ENCODE measurements at places on chromosomes 4 and X. TPM values are rescaled to one million over a fixed set of nuclear protein-coding genes. Genes with fewer than 3 reads are reported as not detected.

- no peak overlapping the region for H3K4me3 ChIP-seq
- no peaks in the 10 kb centered on the region for H3K36me3 ChIP-seq
- no peaks in the 10 kb centered on the region for H3K27me3 ChIP-seq
Measured at GRCh38 chr4:154984148-154984547, 203.1 kb downstream of the RBM46 start.

DNA sequence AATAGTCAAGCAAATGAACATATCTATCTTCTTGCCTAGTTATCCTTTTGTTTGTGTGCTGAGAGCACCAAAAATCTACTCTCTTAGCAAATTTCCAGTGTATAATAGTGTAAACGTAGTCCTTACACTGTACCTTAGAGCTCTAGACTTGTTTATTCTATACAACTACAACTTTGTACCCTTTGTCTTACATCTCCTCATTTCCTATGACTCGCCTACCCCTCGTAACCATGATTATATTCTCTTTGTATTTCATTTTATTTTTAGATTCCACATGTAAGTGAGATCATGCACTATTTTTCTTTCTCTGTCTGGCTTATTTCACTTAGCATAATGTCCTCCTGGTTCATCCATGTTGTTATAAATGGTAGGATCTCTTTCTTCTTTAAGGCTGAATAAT lies 37.6 kb downstream of the MAGEB5 start:
- peaks cover 18% of the 10 kb centered on the region for H3K4me1 ChIP-seq
- DNase-seq, result no peak
- no peak overlapping the region for H3K27ac ChIP-seq
- H3K4me3 ChIP-seq, result no peak overlapping the region
- peaks cover 5% of the 10 kb centered on the region for H3K36me3 ChIP-seq
- no peaks in the 10 kb centered on the region for H3K27me3 ChIP-seq

- peaks cover 69% of the 10 kb centered on the region for H3K27me3 ChIP-seq
- H3K4me3 ChIP-seq, result no peak overlapping the region
- no peaks in the 10 kb centered on the region for H3K4me1 ChIP-seq
Measured at GRCh38 chrX:40537310-40537709, 43.5 kb upstream of the ATP6AP2 start.

GRCh38 chr4:127888559-127888958 lies 7.9 kb downstream of the PLK4 start:
- no peak for DNase-seq
- H3K36me3 ChIP-seq, result peaks cover 12% of the 10 kb centered on the region
- H3K4me1 ChIP-seq, result no peaks in the 10 kb centered on the region
- H3K4me3 ChIP-seq, result no peak overlapping the region

DNA sequence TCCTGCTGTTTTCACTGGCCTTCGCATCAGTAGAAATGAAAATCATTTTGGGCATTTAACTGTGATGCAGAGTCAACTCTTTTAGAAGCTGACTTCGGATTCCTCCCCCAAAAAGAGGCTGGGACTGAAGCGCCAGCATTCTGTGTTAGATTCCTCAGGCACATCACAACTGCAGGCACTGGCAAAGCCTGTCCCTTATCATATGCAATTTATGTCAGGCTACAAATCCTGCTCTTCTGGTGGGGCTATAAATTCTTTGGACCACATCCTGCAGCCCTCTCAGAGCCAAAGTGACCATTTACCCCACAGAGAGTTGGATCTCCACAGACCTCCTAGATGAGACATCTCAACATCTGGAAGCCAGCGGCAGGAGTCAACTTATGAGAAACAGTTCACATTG lies 138.4 kb downstream of the CBR4 start:
- no peak overlapping the region for H3K27ac ChIP-seq
- no peak for DNase-seq
- H3K4me1 ChIP-seq, result no peaks in the 10 kb centered on the region

DNA sequence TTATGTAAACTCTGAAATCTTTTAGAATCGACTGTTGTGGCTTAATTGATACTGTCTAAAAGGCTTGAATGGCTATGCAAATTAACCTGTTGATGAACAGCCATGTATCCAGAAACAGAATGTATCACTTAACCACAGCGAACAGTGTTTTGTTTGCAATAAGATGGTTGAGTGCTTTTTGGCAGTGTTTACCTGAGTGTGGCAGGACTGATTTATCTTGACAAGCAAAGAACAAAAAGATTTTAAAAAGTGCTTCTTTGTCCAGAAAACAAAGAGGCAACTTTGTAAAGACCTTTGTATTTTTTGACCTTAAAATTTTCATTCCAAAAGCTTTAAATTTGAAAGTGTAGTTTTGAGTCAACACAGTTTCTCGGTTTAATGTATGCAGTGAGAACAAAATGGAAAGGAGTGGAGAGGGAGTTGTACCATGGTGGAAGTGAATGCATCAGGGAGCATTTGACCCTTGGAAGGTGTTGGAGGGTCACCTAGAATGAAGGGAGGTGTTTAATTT lies 18.0 kb downstream of the ARHGAP10 start:
- H3K4me1 ChIP-seq, result peaks cover 10% of the 10 kb centered on the region
- H3K4me3 ChIP-seq, result no peak overlapping the region
- H3K27me3 ChIP-seq, result no peaks in the 10 kb centered on the region
- DNase-seq, result no peak

DNA sequence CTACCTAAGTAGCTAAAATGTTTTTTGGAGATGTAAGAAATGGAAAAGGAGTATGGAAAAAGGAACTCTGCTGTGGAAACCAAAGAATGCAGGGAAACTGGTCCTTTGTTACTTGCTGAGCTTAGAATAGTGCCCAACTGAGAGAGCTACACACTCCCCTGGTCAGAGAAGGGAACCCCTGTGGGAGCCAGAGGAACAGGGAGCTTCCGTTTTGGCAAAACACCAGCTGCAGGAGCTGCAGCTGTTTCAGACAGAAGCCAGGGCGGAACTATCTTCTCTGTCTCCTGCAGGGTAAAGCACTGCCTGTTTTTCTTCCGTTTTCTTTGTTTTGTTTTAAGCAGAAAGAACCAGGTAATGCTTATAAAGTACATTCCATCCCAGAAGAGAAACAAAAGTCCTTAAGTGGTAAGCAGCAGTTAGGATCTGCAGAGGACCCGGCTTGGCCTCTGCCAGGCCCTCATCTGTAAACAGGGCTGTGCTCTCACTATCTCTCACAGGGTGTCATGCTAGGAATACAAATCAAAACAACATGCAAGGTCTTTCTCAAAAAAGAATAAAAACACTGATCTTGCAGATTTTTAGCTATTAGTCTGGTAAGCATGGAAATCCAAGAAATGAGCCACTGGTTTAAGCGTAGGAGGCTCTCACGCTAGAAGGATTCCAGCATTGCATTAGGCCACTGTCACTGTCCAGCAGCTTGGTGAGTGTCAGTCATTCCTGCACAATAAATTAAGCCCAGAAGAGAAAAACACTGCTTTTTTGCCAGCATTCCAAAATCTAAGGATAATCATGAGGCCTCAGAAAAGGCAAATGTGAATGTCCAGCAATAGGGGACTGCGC lies 76.1 kb downstream of the CHST7 start:
- no peaks in the 10 kb centered on the region for H3K4me1 ChIP-seq
- H3K27ac ChIP-seq, result no peak overlapping the region
- H3K27me3 ChIP-seq, result no peaks in the 10 kb centered on the region
- DNase-seq, result no peak
- peaks cover 16% of the 10 kb centered on the region for H3K36me3 ChIP-seq

The PCDH7 gene
- 1.8 TPM for total RNA-seq

The MAPK10 gene
- 2.9 TPM for total RNA-seq

The SAT1 gene
- total RNA-seq, result 426 TPM
